Mesenteric fat pad (tissue), 1 donor: ENCODE measurements at places on chromosomes 6 and 20. TPM values are rescaled to one million over a fixed set of nuclear protein-coding genes. Genes with fewer than 3 reads are reported as not detected.

The CRISP3 gene
- total RNA-seq = not detected

The ADGRB3 gene
- total RNA-seq = 0.74 TPM

The OR2J3 gene
- not detected for total RNA-seq

The FNDC1 gene
- total RNA-seq = 1.2 TPM

The CST4 gene
- total RNA-seq = not detected

The ZNF337 gene
- total RNA-seq = 11.3 TPM

The ABHD16B gene
- not detected for total RNA-seq

The MEI4 gene
- total RNA-seq = not detected

The RNF217 gene
- 34.1 TPM for total RNA-seq

The RIMS1 gene
- 2.1 TPM for total RNA-seq
